Mesendoderm (in vitro differentiated cells): ENCODE measurements at places on chromosomes 11 and 22.

- no peak for DNase-seq
Observed at GRCh38 chr22:17973217-17973616, 51.1 kb downstream of the MICAL3 start.

GRCh38 chr22:48699511-48699910, 1128.2 kb downstream of the BRD1 start:
- no peak for DNase-seq

GRCh38 chr11:12802418-12803085, 128.3 kb downstream of the TEAD1 start:
- peak; percentile 78 for DNase-seq

- no peak for DNase-seq
Observed at GRCh38 chr22:28329186-28330073, 350.2 kb downstream of the TTC28 start.

GRCh38 chr11:69940246-69940610, 121.0 kb upstream of the FGF3 start:
- DNase-seq: no peak

DNA sequence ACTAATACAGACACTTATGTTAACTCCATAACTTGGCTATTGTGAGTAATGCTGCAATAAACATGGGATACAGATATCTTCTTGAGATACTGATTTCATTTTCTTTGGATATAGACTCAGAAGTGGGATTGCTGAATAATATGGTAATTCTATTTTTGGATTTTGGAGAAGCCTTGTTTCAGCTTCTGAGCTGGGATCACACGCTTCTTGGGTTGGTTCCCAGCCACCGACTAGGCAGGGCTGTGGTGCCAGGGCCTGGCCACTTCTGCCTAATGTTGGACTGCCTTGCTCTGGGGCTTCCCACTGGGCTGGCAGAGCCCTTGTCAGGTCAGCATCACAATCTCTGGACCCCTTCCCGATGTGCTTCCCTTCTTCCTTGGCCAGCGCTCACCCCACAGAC, 14.0 kb upstream of the MCHR1 start:
- DNase-seq: no peak

DNA sequence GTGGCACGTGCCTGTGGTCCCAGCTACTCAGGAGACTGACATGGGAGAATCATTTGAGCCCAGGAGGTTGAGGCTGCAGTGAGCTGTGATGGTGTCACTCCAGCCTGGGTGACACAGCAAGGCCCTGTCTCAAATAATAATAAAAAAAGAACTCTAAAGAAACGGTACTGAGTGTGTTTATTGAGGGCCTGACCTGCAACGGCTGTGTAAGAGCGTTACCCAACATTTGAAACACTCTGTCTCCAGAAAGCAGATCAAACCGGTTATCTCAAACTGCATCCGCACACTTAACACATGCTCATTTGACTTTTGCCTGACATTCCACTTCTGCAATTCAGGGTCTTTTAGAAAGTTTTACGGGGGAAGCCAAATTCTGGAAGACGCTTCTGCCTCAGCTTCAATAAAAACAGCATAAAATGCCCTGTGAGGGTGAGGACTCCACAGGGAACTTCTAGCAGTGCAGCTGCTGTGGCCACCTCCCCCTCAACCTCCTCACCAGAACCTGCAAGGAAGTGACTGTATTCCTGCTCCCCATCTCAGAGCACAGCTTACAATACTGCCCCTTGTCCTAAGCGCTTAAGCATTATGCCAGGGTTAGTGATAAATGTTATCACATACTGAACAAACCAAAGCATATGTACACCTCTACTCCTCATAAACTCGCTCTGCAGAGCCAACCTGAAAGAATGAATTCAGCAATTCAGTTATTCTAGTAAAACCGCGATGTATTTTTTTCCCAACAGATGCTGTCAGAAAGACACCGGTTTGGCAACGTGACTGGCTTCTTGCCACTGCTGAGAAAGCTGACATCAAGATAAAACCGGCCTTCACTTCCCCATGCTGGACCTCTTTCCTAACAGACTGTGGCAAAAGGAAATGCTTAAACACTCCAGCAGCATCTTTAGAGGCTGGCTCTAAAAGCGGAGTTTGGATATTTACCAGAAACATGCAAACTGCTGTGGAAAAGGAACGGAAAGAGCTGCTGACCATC, 52.2 kb downstream of the PRDM10 start:
- no peak for DNase-seq

GRCh38 chr11:5605849-5606248, 9.4 kb downstream of the TRIM6 start:
- no peak for DNase-seq

- no peak for DNase-seq
Observed at GRCh38 chr11:73177380-73177777, 35.3 kb upstream of the FCHSD2 start.

DNA sequence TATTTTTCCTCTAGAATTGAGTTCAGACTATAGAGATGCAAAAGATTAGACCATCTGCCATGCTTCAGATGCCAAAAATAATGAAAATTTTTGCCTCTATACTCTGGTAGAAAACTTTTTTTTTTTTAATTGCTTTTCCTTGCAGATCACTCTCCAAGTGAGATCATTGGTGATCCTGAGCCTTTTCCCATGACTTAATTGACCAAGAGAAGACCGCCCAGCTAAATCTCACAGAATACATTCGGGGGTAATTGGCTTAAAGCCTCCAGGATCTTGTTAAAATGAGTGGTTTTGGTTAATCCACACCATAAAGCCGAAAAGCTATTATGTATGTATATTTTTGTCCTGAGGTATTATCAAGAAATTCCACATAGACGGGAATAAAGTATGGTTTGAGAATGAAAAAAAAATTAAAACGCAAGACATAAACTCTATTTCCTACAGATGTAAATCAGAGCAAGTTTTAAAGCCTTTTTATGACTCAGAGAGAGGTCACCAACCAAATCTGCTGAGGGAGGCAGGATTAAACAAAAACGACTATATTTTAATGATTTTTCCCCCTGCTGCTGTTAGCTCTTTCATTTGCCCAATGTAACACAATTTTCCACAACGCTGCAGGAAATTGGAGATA, 64.0 kb downstream of the PARVA start:
- no peak for DNase-seq

- peak; percentile 86 for DNase-seq
Observed at GRCh38 chr11:111944139-111944538, 7.0 kb downstream of the DIXDC1 start.

- peak; percentile 59 for DNase-seq
Observed at GRCh38 chr11:70378506-70379134, 19.7 kb upstream of the CTTN start.

DNA sequence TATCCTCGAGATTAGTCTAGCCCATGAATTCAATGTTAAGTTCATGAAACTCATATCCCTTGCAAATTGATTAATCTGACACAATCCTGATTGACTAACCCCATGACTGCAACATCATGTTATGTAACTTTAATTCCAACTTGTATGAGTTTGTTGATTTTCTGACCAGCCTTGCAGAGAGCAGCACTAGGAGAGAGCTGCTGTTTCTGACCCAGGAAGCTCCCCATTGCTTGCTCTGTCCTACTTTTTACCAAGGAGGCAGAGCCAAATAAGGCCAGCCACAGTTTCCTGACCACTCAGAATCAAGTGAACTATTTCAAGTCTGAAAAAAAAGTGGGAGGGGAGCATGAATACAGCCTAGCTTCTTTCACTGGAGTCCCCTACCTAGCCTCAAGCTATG, 13.2 kb downstream of the MPZL3 start:
- peak; percentile 34 for DNase-seq

- DNase-seq: no peak
Observed at GRCh38 chr11:72331761-72332160, 87.8 kb upstream of the PHOX2A start.

DNA sequence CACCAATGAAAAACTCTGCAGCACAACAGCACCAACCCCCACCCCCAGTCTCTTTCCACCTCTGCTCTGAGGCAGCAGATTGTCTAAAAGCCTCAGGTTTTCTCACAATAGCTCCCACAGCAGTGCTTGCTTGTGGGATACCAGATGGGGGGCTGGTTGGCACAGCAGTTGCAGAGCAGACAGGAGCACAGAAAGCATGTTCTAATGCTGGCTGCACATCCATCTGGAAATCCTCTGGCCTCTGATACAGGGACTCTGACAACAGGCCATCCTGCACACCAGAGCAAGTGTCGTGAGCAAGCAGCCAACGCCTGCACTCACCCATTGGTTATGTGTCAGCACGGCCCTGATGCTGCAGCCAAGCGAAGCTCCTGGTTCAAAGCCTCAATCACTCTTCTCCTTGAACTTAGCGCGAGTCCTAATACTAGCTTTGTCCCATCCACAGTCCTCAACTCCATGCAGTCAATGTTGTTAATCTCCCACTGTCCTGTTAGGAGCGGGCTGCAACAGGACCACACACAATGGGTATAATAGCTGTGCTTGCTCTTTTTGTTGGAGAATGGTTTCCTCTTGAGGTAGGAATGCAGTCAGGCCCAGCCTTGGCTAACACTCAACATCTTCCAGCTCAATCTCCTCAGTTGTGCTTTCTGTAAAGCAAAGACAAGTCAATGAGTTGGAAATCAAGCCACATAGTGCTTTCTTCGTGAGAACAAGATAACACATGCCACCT, 30.3 kb downstream of the VSTM5 start:
- peak; percentile 56 for DNase-seq

DNA sequence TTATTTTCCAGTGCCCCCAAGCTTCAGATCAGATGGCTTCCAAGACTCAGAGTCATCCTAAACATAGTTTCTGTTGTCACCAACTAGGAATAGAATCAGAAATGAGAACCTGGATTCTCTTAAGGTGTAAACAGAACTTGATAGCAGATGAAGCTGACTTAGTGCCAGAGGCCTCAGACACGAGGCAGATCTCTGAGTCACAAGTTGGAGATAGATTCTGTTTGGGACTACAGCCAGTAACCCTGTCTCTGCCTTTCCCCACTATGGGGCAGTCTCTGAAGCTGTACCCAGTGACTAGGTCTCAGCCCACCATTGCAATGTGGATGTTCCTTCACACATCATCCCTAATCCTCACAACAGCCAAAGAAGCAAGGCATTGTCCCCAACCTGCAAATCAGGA, 25.4 kb downstream of the NEU3 start:
- DNase-seq: peak; percentile 10

GRCh38 chr11:104164028-104164520, at the start of gene PDGFD:
TSS of gene PDGFD (minus strand) at chr11:104164147.
- DNase-seq: peak; percentile 95

GRCh38 chr11:65430406-65431217, 8.0 kb downstream of the NEAT1 start:
- DNase-seq: no peak

- no peak for DNase-seq
Observed at GRCh38 chr22:37326726-37327125, 44.4 kb downstream of the CYTH4 start.

DNA sequence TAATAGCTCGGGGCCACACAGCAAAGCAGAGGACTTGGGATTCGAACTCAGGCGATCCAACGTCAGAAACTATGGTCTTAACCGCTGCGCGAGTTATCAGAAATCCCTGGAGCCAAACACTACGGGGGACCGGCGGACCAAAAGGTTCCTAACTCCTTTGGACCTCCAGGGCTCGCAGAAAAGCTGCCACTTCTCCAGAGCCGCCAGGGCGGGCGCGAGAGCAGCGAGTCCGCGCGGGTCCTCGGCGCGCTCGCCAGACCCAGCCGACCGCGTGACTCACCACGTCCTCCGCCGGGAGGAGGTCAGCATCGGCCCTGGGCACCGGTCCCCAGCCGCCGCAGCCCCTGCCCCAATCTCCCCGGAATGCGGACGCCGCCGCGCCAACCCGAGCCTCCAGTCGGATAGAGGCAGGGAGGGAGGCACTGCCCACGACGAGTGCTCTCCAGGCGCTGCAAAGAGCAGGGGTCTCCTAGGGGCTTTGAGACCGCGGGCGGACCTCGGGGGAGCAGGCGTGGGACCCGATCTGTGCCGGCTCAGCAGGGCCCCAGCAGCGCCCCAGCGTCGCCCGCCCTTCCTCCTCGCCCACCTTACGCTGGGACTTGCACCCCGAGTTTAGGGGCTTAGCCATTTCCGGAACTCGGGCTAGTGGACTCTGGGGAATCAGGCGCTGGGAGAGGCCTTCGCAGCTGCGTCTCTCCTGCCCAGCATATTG, 6.2 kb upstream of the ALX4 start:
- no peak for DNase-seq

DNA sequence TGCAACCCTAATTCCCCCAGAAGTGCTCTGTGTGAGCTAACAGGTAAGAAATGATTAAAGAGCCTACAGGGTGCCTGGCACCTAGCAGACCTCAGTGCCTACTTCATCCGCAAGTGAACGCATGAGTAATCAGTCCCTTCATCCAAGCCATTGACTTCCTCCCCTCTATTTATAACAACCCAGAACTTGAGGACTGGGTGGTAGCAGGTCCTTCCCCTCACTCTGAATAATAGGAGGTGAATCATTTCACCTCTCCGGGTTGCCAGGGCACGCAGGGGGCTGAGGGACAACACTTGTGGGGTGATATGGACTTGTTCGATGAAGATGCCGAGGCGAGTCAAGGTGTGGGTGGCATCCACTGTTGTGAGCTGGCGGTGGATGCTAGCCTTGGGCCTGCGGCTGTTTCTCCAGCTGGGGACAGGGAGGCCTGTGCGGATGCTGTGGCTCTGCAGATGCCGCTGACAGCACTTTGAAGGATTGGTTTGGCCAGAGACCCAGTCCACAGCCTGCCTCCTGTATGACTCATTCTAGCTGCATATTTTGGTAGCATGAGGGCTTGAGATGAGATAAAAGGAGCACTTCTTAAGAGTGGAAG, 11.7 kb upstream of the SORL1-AS1 start:
- DNase-seq: peak; percentile 86

GRCh38 chr22:40028098-40028425, 33.3 kb downstream of the FAM83F start:
- no peak for DNase-seq

DNA sequence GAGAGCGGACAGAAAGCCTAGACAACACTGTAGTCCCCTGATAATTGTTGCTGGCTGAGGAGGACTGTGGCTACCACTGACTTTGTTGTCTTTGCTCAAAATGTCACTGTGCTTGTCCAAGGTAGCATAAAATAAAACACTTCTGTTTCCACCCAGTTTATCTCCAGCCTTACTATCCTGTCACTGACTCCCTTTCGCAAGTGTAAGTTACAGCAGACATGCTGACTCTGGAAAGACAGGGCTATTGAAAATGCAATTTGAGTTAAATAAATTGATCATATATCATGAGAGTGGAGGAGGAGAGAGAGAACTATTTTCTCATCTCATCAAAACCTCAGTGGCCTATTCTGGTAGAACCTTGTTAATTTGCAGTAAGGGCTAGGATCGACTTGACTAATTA, 138.0 kb upstream of the KIRREL3 start:
- no peak for DNase-seq

DNA sequence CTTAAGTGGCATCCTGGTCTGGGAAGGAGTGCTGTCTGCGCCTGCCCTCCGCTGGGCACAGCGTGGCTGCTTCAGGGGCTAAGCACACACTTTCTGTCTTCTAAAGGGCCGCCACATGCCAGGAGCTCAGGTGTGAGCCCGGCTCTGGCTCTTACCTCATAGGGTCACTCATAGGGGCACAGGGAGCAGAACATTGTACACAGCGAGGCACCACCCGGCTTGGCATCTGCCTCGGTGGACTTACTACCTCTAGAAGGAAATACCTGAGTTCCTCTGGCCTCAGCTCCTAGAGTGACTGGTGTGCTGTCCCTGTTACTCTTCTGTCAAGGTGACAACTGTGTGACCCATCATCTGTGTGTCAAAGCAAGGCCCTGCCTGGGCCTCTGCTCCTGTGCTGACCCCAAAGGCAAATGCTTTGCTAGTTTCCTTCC, 13.4 kb downstream of the NEAT1 start:
- no peak for DNase-seq
